GM12878 (cell line): ENCODE measurements at places on chromosomes 5 and 9. TPM values are rescaled to one million over a fixed set of nuclear protein-coding genes. Genes with fewer than 3 reads are reported as not detected.

The GLT6D1 gene
- polyA plus RNA-seq, result not detected in 2 replicates

The SLC45A2 gene
- polyA plus RNA-seq, result not detected in 2 replicates

The ADGRD2 gene
- polyA plus RNA-seq, result not detected in 2 replicates

The DMRT3 gene
- not detected in 2 replicates for polyA plus RNA-seq

The FBXL7 gene
- 0.04 and 0.15 TPM in 2 replicates for polyA plus RNA-seq

The SCAI gene
- polyA plus RNA-seq, result 3.9 and 4.9 TPM in 2 replicates

The WDR31 gene
- 1.1 and 1.2 TPM in 2 replicates for polyA plus RNA-seq

The CCDC192 gene
- 0.21 and 0.50 TPM in 2 replicates for polyA plus RNA-seq

The CYSRT1 gene
- 3.6 and 3.7 TPM in 2 replicates for polyA plus RNA-seq

The TYRP1 gene
- polyA plus RNA-seq, result not detected in 2 replicates

The CNTFR gene
- polyA plus RNA-seq, result not detected in 2 replicates

The CATSPER3 gene
- not detected in 2 replicates for polyA plus RNA-seq

The ARID3C gene
- not detected in 2 replicates for polyA plus RNA-seq

The MBLAC2 gene
- 9.5 and 9.9 TPM in 2 replicates for polyA plus RNA-seq

The MOB3B gene
- polyA plus RNA-seq, result 0.78 and 1.0 TPM in 2 replicates

The CBY3 gene
- 0.61 and 1.2 TPM in 2 replicates for polyA plus RNA-seq

The TMEM215 gene
- not detected in 2 replicates for polyA plus RNA-seq

The FBP2 gene
- polyA plus RNA-seq, result not detected in 2 replicates

The ANKRD20A1 gene
- 0.23 and 0.52 TPM in 2 replicates for polyA plus RNA-seq

The GKAP1 gene
- 2.4 and 3.5 TPM in 2 replicates for polyA plus RNA-seq

The PCDHA13 gene
- not detected in 2 replicates for polyA plus RNA-seq

The PTPN3 gene
- polyA plus RNA-seq, result 1.3 TPM in 2 replicates

The PCDHA9 gene
- polyA plus RNA-seq, result not detected in 2 replicates

The C5orf22 gene
- 34.0 and 34.4 TPM in 2 replicates for polyA plus RNA-seq

The F12 gene
- 9.7 and 11.3 TPM in 2 replicates for polyA plus RNA-seq

The TEX48 gene
- polyA plus RNA-seq, result not detected in 2 replicates

The EQTN gene
- polyA plus RNA-seq, result not detected in 2 replicates

The IL4 gene
- polyA plus RNA-seq, result not detected in 2 replicates

The SYNPO gene
- polyA plus RNA-seq, result 0.77 and 1.1 TPM in 2 replicates

The PNPLA7 gene
- 0.13 and 0.24 TPM in 2 replicates for polyA plus RNA-seq

The ZNF883 gene
- polyA plus RNA-seq, result 0.21 TPM in 1 of 2 replicates, not detected in the other

The LEAP2 gene
- polyA plus RNA-seq, result 3.3 and 3.4 TPM in 2 replicates

The ACTBL2 gene
- polyA plus RNA-seq, result not detected in 2 replicates

The AIF1L gene
- 0.08 TPM in 1 of 2 replicates, not detected in the other for polyA plus RNA-seq

The RLN2 gene
- polyA plus RNA-seq, result 6.1 and 9.4 TPM in 2 replicates

The GMCL2 gene
- polyA plus RNA-seq, result 0.07 TPM in 1 of 2 replicates, not detected in the other

The HAND1 gene
- not detected in 2 replicates for polyA plus RNA-seq

The PCDHB10 gene
- polyA plus RNA-seq, result 0.05 TPM in 1 of 2 replicates, not detected in the other

The OLFM1 gene
- not detected in 2 replicates for polyA plus RNA-seq

The WNT8A gene
- not detected in 2 replicates for polyA plus RNA-seq

The CXXC5 gene
- 14.4 and 45.4 TPM in 2 replicates for polyA plus RNA-seq

The SHLD3 gene
- 5.4 and 6.9 TPM in 2 replicates for polyA plus RNA-seq

The ANP32B gene
- 284 and 292 TPM in 2 replicates for polyA plus RNA-seq

The GRXCR2 gene
- polyA plus RNA-seq, result not detected in 2 replicates
